Activated CD4-positive, alpha-beta T cell treated with anti-CD3 and anti-CD28 coated beads, Interleukin-2, amount 50 U/mL, for 48 hours (primary cell): ENCODE measurements at places on chromosomes 2 and 18.

- no peak for DNase-seq
Measured at GRCh38 chr2:112644933-112645309, 818 bp upstream of the SLC20A1 start.

- DNase-seq = no peak
Measured at GRCh38 chr18:74517236-74517630, 17.1 kb upstream of the CNDP1 start.

GRCh38 chr2:37780387-37780676, 108.9 kb upstream of the CDC42EP3 start:
- DNase-seq = no peak

GRCh38 chr2:102915128-102915527, 153.3 kb downstream of the TMEM182 start:
- no peak for DNase-seq

GRCh38 chr2:15636972-15637785, 45.5 kb downstream of the DDX1 start:
- DNase-seq = peak; percentile 55

DNA sequence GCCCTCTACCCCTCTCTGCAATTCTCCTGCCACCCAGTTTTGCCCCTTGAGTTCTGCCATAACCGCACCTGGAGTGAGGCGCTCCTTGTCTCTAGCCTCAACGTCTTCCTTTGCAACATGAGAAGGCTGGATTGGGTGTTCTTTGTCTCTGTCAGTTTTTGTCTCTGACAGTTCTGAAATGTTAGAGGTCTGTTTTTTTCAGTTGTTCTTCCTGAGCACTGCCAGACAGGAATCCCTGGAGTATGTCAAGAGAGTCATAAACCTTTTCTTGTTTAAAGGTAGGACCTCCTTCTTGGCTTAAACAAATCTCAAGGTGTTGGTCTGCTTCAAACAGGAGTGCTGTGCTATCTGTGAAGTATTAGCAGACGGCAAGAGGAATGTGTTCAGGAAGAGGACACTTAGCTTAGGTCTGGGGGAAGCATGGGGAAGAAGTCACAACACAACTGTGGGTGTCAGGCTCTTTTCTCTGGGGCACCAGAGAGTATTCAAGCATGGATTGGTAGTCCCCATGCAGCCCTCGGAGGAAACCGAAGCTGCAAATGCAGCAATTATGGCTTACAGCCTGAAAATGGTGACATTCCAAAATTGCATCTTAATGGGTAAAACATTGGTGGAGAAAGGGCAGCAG, 32.3 kb downstream of the AFF3 start:
- DNase-seq = no peak
